ENCODE measurements at places on chromosomes 2 and 18.
A peak's percentile ranks its signal among the peaks of the same experiment; 100 is the strongest.

DNA sequence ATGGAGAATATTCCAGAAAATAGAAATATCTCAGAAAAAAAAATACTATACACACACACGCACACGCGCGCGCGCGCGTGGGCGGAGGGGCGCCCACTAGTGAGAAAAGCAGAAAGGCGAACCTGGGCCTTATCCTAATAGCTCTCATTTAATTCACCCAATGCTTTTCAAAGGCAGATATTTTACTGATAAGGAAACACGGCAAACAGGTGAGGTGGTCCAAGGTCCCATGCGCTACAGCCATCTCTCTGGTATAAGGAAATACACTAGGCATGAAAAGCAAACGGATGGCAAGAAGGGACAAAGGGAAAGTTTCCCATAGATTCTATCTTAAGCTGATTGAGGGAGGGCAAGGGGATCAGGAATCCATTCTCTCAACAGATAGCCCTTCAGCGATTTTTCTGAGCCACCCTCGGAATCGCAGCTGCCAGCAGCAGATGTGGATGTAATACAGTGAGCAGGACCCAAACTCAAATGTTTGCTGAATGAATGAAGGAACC, 136.7 kb downstream of the TMEM247 start:
- no peak for DNase-seq

DNA sequence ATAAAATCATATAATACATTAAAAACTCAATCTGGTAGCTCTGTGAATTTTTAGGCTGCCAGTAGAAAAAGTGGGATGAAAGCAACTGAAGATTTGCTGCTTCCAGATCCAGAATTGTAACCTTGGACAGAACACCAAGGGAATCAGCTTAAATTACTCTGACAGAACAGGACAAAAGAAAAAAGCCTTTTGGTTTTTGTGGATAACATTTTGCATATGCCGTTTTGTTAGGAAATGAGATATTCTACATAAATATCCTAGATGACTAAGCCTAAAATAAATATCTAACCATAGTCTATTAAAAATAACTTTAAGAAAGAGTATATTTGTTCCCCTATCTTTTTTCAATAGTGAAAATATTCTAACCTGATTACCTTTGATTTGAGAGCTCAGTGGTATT, 148.7 kb upstream of the DOCK10 start:
- DNase-seq = no peak

- DNase-seq = no peak
Observed at GRCh38 chr18:34707670-34708069, 2.4 kb upstream of the DTNA start.

GRCh38 chr2:196742685-196743084, 56.8 kb downstream of the GTF3C3 start:
- no peak for DNase-seq

DNA sequence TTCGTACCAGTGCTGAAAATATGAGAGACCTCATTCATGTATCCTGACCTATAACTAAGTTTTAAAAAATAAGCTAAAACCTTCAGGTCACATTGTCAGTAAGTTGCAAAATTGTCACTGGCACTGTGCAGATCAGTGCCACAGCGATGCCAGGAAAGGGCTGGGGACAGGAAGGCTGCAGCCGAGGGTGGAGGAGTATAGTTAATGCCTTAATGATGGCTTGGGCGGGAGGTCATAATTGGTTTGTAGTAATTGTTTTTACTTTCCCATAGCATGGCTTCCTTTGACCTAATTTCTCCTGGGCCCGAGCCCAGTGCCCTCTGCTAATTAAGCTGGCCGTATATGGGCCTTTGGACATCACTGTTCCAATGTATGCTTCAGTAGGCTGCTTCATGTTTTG, 47.2 kb upstream of the RAB12 start:
- DNase-seq = no peak

DNA sequence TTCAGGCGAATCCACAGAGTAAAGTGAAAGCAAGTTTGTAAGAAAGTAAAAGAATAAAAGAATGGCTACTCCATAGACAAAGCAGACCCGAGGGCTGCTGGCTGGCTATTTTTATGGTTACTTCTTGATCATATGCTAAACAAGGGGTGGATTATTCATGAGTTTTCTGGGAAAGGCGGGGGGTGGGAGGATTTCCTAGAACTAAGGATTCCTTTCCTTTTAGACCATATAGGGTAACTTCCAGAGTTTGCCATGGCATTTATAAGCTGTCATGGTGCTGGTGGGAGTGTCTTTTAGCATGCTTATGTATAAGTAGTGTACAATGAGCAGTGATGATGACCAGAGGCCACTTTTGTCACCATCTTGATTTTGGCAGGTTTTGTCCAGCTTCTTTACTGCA, 59.8 kb downstream of the SLC4A3 start:
- no peak for DNase-seq

- DNase-seq = peak; percentile 28
Observed at GRCh38 chr2:95728878-95729596, 137.2 kb downstream of the TRIM43 start.

DNA sequence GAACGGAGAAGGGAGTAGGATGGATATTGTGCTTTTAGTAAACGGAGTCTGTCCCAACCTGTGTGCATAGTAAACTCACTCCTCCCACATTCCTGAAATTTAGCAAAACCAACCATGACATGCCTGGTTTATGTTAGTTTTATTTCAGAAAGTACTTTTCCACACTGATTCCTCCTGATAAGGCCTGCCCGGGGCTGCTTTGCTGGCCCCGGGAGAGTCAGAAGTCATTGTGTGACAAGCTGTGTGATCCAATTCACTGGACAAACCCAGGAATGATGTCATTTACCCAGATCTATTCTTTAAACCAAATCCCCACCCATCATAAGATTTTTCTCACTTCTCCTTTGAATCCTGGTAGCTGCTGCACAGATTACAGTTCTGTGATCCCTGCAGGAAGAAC, 109.0 kb downstream of the SETBP1 start:
- DNase-seq = no peak

- DNase-seq = no peak
Observed at GRCh38 chr2:49041061-49041460, 113.3 kb downstream of the FSHR start.

DNA sequence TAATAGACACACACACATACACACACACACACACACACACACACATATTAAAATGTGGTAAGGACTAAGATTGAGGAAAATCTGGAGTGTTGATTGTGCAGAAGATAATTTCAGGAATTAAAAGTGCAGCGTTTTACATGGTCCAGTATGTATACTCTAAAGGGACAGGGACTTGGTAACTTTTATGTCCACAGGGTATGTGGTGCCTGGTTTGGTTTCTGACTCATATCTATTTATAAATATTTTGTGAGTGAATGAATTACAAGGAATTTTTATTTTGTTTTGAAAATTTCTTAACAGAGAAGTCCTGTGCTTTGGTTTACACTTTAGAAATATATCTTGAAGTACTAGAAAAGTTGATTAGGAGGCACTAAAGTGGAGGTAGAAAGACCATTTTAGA, 287.7 kb upstream of the NXPH2 start:
- DNase-seq = no peak

- DNase-seq = no peak
Observed at GRCh38 chr2:232885264-232885961, 15.3 kb downstream of the SNORC start.

DNA sequence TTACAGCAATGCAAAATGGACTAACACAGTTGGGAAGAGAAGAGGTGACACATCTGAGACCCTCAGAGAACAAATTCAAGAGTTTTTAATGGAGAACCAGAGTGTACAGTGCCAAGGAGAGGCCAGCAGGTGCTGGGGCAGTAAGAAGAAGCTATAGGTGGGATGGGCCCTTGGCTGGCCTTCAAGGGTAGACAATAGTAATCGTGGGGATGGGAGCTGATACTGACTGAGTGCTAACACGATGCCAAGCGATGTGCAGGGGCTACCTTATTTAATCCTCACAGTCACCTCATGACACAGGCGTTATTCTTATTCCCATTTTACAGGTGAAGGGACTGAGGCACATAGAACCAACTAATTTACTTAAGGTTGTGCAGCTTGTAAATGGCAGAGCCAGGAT, 131.9 kb upstream of the ID2 start:
- no peak for DNase-seq

Measured in progenitor cell of endocrine pancreas (in vitro differentiated cells).